ENCODE measurements at places on chromosomes 5 and 9. TPM values are rescaled to one million over a fixed set of nuclear protein-coding genes. Genes with fewer than 3 reads are reported as not detected.

- no peaks in the 10 kb centered on the region for H3K27me3 ChIP-seq
- peaks cover 28% of the 10 kb centered on the region for H3K4me1 ChIP-seq
- peak overlapping the region; percentile 89 for H3K4me3 ChIP-seq
- DNase-seq: peak; percentile 92
- peaks cover 8% of the 10 kb centered on the region for H3K36me3 ChIP-seq
Measured at GRCh38 chr9:6007058-6007769, 8.2 kb downstream of the RANBP6 start.

GRCh38 chr5:56815658-56816545 lies 553 bp downstream of the MAP3K1 start:
- H3K4me3 ChIP-seq: peak overlapping the region; percentile 93
- peaks cover 34% of the 10 kb centered on the region for H3K4me1 ChIP-seq

- no peak overlapping the region for H3K27ac ChIP-seq
- peaks cover 24% of the 10 kb centered on the region for H3K4me1 ChIP-seq
- no peak for DNase-seq
- H3K36me3 ChIP-seq: no peaks in the 10 kb centered on the region
Measured at GRCh38 chr9:125617087-125617486, 89.9 kb downstream of the MAPKAP1 start.

The FST gene
- not detected for total RNA-seq

DNA sequence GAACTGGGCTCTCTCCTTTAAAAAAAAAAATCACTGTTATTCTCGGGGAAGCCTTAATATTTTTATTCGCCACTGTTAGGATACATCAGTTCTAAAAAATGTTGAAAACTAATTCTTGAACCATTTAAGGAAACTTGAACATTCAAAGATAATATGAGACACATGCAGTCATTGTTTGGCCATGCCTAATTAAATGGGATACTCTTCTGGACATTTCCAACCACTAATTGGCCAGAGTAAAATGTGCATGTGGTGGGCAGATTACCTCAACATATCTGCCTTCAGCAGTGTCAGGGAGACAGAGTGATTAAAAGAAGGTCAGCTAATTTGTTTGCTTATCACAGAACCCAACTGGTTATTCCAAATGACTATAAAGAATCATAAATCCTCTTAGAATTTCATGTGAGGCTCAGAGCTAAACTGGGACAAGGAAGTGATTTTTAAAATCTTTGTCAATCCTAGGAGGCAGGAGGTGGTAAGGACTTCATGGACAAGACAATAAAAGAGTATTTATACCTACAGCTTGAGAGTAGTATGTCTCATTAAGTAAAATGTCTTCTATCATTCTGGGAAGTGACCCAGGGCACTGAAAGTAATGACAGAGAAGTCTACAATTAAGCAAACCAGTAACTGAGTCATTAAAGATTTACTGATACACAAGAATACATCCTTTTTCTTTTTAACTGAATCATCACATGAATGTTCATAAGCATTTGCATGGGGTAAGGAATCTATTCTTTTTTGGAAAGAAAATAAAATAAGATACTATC lies 242.9 kb upstream of the TRPM3 start:
- DNase-seq: no peak
- H3K27me3 ChIP-seq: no peaks in the 10 kb centered on the region
- no peaks in the 10 kb centered on the region for H3K36me3 ChIP-seq
- no peak overlapping the region for H3K27ac ChIP-seq
- H3K4me1 ChIP-seq: no peaks in the 10 kb centered on the region

GRCh38 chr5:113195251-113195650 lies 218.7 kb downstream of the DCP2 start:
- H3K27me3 ChIP-seq: peaks cover 7% of the 10 kb centered on the region
- H3K4me1 ChIP-seq: no peaks in the 10 kb centered on the region
- no peak for DNase-seq
- no peak overlapping the region for H3K4me3 ChIP-seq
- no peak overlapping the region for H3K27ac ChIP-seq

GRCh38 chr9:6029604-6030274 lies 14.3 kb upstream of the RANBP6 start:
- no peak for DNase-seq
- no peak overlapping the region for H3K4me3 ChIP-seq

- no peak for DNase-seq
- H3K27me3 ChIP-seq: peaks cover 8% of the 10 kb centered on the region
- no peak overlapping the region for H3K27ac ChIP-seq
- no peaks in the 10 kb centered on the region for H3K4me1 ChIP-seq
- no peaks in the 10 kb centered on the region for H3K36me3 ChIP-seq
- no peak overlapping the region for H3K4me3 ChIP-seq
Measured at GRCh38 chr5:36392818-36393217, 91.1 kb upstream of the RANBP3L start.

DNA sequence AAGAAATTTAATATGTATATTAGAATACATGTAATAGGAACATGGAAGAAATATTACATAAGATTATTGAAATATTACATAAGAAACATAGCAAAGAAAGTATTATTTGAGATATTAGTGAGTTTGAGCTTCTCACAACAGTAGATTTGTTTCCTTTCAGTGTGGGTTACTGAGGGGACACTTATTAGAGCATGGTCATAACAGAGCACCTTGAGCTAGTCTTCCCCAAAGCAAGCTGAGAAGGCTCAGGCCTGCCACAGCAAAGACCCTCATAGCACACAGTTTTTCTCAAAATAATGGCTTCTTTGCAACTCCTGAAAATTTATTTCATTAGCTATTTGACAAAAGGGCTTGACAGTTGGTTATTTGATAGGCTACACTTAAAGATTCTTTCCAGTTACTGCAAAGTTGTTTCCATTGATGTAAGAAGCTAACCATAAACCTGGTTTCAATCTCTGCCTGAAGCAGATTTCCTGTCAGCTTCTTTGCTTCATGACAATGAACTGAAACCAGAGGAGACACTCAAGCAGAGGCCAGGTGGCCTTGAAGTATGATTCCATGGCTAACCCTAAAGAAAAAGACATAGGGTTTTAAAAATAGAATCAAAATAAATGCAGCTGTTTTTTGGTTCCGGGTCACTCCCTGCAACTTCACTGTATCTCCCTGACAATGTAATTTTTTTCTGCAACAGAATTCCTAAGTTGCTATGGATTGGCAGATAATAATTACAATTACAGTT lies 68.6 kb downstream of the ERMP1 start:
- DNase-seq: no peak
- peaks cover 17% of the 10 kb centered on the region for H3K36me3 ChIP-seq
- H3K27ac ChIP-seq: no peak overlapping the region
- H3K4me1 ChIP-seq: peaks cover 6% of the 10 kb centered on the region

The PCDHGA8 gene
- 0.19 TPM for total RNA-seq

The ISOC1 gene
- 26.4 TPM for total RNA-seq

GRCh38 chr5:158819095-158819494 lies 280.6 kb downstream of the EBF1 start:
- peaks cover 28% of the 10 kb centered on the region for H3K27me3 ChIP-seq
- H3K4me3 ChIP-seq: no peak overlapping the region
- no peaks in the 10 kb centered on the region for H3K4me1 ChIP-seq
- H3K27ac ChIP-seq: no peak overlapping the region

DNA sequence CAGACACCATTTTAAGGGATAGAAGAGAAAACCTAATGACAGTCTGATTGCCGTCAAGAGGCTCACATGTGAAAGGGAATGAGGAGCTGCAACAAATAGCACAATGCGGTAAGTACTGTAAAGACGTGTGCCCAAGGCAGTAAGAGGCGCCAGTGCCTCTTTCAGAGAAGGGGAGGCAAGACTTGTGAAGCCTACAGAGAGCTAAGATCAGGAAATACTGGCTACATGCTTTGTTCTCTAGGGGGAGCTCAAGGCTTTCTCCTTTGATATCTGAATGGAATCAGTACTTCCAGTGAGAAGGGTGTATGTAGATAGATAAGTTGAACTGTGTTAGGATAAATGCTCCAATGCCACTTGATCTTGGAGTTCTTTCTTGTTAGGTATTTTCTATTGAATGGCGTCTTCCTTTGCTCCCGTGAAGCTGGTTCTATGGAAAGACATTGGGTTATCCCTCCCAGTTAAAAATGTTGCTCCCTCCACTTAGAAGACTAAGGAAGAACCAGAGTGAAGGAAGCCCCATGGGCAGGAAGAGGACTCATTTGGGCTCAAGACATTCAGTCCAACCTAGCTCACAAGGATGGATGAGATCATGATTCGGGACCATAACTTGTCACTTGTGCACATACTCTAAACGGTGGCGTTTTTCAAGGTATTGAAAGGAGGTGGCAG lies 23.5 kb upstream of the ALDOB start:
- H3K36me3 ChIP-seq: no peaks in the 10 kb centered on the region
- H3K4me1 ChIP-seq: no peaks in the 10 kb centered on the region
- H3K4me3 ChIP-seq: no peak overlapping the region
- no peak overlapping the region for H3K27ac ChIP-seq

- no peak for DNase-seq
- H3K27ac ChIP-seq: no peak overlapping the region
- no peak overlapping the region for H3K4me3 ChIP-seq
Measured at GRCh38 chr9:86891091-86891490, 56.2 kb downstream of the GAS1 start.

The SH3PXD2B gene
- total RNA-seq: 0.33 TPM

- peaks cover 4% of the 10 kb centered on the region for H3K36me3 ChIP-seq
- H3K27ac ChIP-seq: no peak overlapping the region
- H3K27me3 ChIP-seq: peaks cover 81% of the 10 kb centered on the region
- no peak overlapping the region for H3K4me3 ChIP-seq
- H3K4me1 ChIP-seq: peaks cover 29% of the 10 kb centered on the region
Measured at GRCh38 chr5:138659121-138659520, 83.9 kb upstream of the HSPA9 start.

The GRM6 gene
- total RNA-seq: not detected

GRCh38 chr9:121801579-121801978 lies 150.1 kb downstream of the DAB2IP start:
- peaks cover 21% of the 10 kb centered on the region for H3K27me3 ChIP-seq
- H3K4me1 ChIP-seq: no peaks in the 10 kb centered on the region
- H3K27ac ChIP-seq: no peak overlapping the region
- no peak overlapping the region for H3K4me3 ChIP-seq
- H3K36me3 ChIP-seq: peaks cover 6% of the 10 kb centered on the region
- no peak for DNase-seq

- no peak overlapping the region for H3K4me3 ChIP-seq
- DNase-seq: no peak
- H3K4me1 ChIP-seq: no peaks in the 10 kb centered on the region
- H3K36me3 ChIP-seq: no peaks in the 10 kb centered on the region
Measured at GRCh38 chr5:152644029-152644728, 239.1 kb upstream of the NMUR2 start.

- H3K27ac ChIP-seq: no peak overlapping the region
- peaks cover 13% of the 10 kb centered on the region for H3K4me1 ChIP-seq
- H3K27me3 ChIP-seq: peaks cover 10% of the 10 kb centered on the region
- peaks cover 12% of the 10 kb centered on the region for H3K36me3 ChIP-seq
Measured at GRCh38 chr5:10674096-10674495, 86.9 kb downstream of the DAP start.

DNA sequence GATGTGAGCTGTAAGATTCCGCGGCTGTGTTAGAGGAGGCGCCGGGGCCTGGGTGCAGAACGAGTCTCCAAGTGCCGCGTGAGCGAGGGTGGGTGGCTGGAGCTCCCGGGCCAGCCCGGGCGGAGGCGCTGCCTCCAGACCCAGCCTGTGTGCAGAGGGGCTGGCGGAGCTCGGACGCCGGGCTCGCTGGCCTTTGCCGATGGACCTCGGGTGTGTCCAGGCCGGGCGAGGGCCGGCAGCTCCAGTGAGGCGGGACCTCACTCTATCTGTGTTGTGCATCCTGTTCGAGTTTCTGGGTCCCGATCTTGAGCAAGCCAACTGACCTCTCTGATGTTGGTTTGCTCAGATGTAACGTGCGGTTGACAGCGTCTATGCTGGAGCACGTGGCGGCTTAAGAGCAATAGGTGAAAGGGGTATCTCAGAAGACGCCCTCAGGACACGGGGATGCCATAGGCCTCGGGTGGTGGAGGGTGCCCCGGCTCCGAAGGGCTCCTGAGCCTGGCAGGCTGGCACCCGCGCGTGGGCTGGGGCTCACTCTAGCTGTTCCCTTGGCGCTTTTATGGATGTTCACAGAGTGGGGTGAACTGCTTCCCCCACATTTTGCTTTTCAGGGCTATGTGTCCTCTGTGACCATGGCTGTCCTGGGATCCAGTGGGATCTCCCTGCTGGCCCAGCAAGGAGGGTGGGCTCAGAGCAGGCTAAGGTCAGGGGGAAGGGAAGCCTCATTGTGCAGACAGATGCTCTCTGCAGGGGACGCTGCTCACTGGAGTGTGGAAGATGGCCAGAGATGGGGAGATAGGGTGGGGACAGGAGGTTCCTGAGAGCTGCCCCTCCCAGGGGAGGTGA lies 69.8 kb downstream of the MRPL36 start:
- no peak overlapping the region for H3K27ac ChIP-seq
- H3K27me3 ChIP-seq: peaks cover 6% of the 10 kb centered on the region
- peak; percentile 64 for DNase-seq
- H3K4me1 ChIP-seq: no peaks in the 10 kb centered on the region
- no peaks in the 10 kb centered on the region for H3K36me3 ChIP-seq

- H3K27me3 ChIP-seq: no peaks in the 10 kb centered on the region
- peak overlapping the region; percentile 77 for H3K27ac ChIP-seq
- H3K4me3 ChIP-seq: peak overlapping the region; percentile 36
- H3K4me1 ChIP-seq: peaks cover 16% of the 10 kb centered on the region
Measured at GRCh38 chr5:132074091-132074771, 642 bp downstream of the CSF2 start.

DNA sequence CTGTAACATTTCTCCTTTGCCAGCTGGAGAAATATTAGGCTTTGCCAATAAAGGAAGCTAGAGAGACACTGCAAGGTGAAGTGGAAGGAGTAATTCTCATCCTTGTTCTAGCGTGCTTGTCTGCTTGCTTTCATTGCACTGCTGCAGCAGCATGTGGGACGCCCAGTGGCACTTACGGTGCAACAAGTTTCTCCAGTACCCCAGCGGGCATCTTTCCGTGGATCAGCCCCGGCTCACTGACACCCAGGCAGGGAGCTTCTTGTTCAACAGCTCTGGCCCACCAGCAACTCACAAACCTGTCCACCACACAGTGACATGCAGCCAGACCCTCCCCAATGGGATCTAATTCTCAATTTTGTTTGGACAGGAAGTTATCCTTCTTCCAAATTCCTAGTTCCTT lies 233.2 kb downstream of the GLIS3 start:
- H3K27me3 ChIP-seq: peaks cover 5% of the 10 kb centered on the region
- no peak overlapping the region for H3K4me3 ChIP-seq
- H3K4me1 ChIP-seq: peaks cover 7% of the 10 kb centered on the region
- DNase-seq: no peak

DNA sequence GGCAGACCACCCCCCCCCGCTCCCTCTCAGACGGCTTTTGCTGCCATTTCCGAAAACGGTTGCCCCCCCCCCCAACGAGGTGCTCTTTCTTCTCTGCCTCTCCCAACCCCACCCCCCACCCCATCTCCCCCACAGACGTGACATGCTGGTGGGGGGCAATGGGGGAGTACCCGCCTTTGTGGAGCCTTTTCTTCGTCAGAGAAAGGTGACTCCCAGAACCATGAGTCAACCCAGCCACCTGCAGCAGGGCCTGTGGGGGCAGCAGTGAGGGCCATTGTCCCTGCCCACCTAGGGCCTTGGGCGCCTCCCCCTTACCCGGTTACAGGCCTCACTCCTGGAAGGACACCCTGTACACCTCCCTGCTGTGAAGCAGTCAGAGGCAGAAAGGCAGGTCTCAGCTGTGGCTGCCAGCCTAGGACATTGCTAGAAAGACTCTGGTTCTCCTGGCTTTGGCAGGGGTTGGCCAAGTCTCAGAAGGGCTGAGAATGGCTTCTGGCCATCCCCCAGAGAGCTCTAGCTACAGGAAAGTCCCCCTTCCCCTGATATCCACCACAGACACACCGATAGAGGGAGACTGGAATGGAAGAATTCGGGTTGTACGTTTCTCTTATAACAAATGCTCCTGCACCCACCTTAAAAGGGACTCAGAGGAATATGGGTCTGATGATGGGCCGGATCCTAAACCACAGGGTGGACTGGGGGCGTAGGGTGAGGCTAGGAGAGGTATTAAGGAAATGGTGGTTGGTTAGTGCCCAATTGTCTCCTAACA lies 2.2 kb downstream of the DNAJB5 start:
- peaks cover 37% of the 10 kb centered on the region for H3K4me1 ChIP-seq
- H3K27me3 ChIP-seq: no peaks in the 10 kb centered on the region
- no peaks in the 10 kb centered on the region for H3K36me3 ChIP-seq
- H3K4me3 ChIP-seq: no peak overlapping the region
- H3K27ac ChIP-seq: no peak overlapping the region
- DNase-seq: no peak
